Thoracic aorta (tissue), 2 donors: ENCODE measurements at places on chromosomes 6 and 20.

- DNase-seq: no peak
Observed at GRCh38 chr6:111586554-111586953, 19.1 kb downstream of the TRAF3IP2 start.

GRCh38 chr6:27091661-27092315 lies 155.7 kb upstream of the PRSS16 start:
- no peak for DNase-seq

GRCh38 chr20:32737371-32738223 lies 5.7 kb downstream of the COMMD7 start:
- DNase-seq: no peak

DNA sequence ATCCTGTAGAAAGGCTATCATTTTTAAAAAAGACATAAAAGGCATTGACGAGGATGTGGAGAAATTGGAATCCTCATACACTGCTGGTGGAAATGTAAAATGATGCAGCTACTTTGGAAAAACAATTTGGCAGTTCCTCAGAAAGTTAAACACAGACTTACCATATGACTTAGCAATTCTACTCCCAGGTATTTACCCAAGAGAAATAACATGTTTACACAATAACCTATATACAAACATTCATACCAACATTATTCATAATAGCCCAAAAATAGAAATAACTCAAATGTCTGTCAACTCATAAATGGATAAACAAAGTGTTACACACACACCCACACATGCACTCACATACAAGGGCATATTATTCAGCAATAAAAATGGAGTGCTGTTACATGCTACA lies 23.4 kb upstream of the CEP85L start:
- DNase-seq: no peak

DNA sequence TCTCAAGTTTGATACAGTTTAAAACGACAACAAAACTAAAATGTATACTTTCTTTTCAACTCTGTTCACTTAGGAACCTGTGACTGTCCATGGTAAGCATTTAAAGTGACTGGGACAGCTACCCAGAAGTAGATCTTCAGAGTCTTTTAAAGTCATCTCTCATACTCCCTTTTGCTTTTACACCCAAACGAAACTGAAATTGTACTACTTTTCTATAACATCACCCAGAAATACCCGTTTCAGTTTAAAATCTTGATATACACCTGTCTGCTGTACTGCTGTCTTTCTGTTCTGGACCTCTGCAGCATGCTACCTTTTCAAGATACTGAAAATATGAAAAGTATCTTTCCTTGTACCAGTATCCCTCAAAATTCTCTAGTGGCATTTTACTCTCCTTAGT lies 170.4 kb upstream of the THEMIS start:
- DNase-seq: no peak

GRCh38 chr6:93341900-93342613 lies 77.3 kb downstream of the EPHA7 start:
- no peak for DNase-seq

DNA sequence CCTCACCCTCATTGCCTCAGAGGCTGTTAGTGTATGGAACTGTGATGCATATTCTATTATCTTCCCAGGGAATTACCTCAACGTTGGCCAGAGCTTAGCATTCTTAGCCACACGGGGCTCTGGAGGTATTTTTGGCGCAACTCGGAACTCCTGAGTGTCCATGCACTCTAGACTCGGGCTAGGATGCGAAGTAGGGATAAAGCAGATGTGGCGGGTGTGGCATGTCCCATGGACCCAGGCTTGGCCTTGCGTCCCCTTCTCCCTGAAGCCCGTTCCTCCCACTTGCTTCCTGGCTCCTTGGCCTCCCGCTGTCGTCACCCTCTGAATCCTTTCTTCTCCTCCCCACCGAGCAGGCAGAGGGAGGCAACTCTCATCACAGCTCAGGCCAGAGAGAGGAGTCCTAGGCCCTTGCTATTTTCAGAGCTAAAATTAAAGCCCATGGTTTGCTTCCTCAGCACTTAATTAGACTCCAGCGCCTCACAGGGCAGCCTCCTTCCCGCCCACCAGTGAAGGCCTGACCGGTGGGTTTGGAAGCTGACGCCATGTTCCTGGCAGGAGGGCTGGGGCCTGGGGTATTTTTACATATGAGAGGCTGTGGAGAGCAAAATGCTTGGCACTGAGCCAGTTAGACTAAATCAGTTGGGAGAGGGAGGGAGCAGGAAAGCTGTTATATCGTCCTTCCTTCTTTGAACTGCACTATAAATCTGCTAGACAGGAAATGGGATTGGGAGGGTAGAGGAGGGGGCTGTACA lies 138.7 kb downstream of the FOXO3 start:
- DNase-seq: no peak

GRCh38 chr20:36607586-36608387 lies 2.2 kb downstream of the RAB5IF start:
- no peak for DNase-seq

GRCh38 chr6:127515234-127515793 lies 3.8 kb downstream of the MTCL3 start:
- DNase-seq: no peak

DNA sequence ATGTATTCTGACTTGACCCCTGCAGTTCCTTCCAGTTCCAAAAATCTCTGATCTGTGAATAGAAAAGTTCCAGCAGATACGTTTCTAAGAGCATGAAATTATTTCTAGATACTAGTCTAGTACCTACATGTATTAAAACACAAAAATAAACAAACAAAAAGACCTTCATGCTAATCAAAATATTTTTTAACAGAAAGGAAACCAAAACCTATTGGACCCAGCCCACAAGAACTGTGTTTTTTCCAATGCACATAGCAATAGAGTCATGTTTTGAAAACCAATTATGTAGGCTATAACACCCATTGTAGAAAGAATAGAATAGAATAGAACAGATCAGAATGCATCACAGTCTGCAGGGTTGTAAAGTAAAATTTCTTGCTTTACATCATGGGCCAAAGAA lies 158.6 kb upstream of the TNFAIP3 start:
- no peak for DNase-seq

GRCh38 chr6:13248053-13248452 lies 80.3 kb downstream of the TBC1D7 start:
- no peak for DNase-seq

DNA sequence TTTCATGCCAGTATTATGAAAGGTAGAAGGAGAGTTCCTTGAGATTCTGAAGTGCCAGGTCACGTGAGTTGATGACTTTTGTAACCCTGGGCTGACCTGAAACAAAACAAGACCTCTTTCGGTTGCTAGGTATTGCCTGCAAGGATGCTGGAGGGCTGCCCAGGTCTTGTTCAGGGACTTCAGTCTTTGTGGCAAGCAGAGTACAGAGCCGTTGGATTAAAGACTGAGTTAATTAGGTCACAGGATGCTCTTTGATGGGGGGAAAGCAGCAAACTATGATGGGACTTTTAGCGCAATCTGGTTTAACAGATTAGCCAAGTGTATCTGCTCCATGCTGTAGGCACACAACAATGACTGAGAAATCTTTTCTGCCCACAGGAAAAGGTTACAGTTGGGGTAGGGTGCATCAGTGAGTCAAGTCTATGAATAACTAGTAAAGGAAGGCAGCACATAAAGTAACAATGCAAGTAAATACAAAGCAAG lies 12.8 kb upstream of the ELOVL5 start:
- DNase-seq: no peak

GRCh38 chr6:146874278-146875018 lies 275.7 kb downstream of the ADGB start:
- no peak for DNase-seq

DNA sequence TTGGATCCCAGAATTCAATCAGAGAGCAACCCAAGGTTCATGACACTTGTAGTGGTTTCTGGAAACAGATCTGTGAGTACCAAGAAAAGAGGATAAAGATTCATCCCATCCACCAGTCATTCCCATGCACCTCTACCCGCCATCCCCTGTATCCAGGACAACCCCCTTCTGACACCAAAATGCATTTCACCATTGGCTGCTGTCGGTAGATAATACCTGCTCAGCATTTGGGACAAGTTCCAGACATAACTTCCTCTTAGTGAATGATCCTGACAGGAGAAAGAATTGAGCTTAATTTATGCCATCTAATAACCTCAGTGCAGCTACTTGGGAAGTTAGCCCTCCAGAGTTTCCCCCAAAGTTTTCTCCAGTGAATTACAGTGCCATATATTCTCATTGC lies 329.1 kb downstream of the ZFAND3 start:
- no peak for DNase-seq

DNA sequence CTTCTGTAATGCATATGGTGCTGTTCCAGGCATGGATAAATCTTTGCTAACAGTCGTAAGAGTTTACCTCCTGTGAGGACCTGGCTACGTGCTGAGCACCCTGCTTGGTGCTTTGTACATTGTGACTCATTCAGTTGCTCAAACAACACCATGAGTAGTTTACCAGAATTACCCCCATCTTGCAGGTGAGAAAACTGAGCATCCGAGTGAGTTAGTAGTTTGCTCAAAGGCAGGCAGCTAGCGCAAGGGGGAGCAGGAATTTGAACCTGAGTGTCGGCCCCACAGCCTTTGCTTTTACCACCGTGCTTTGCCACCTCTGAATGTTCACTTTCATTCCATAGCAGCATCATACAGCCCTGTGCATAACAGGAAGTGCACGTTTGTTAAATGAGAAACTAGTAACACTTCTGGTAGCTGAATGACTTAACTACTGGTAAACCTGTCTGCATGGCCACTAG lies 121.9 kb downstream of the MTHFD1L start:
- DNase-seq: no peak

GRCh38 chr6:155352811-155353210 lies 38.5 kb upstream of the TFB1M start:
- no peak for DNase-seq

DNA sequence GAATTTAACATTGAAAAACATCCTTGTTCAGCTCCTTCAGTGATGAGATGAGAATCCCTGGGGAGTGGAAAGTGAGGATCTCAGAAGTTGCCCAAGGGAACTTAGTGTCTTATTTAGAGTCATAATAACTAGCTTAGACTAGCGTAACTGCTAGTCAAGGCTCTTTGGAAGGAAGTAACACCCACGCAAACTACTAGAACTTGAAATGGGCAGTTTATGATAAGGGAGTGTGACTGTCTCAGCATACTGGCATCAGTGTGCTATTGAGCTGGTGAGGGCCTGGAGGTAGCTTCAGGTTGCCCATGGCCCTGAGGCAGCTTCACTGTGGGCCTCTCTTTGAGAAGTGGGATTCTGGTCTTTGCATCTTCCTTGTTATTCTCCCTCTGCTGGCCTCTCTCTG lies 40.1 kb downstream of the SLX4IP start:
- DNase-seq: no peak

GRCh38 chr20:46085179-46085851 lies 4.4 kb downstream of the NCOA5 start:
- DNase-seq: no peak

- no peak for DNase-seq
Observed at GRCh38 chr6:43295456-43295855, 2.6 kb upstream of the SLC22A7 start.

GRCh38 chr20:8518878-8519277 lies 386.8 kb downstream of the PLCB1 start:
- no peak for DNase-seq

- DNase-seq: no peak
Observed at GRCh38 chr6:95819939-95820338, 195.8 kb upstream of the FUT9 start.

DNA sequence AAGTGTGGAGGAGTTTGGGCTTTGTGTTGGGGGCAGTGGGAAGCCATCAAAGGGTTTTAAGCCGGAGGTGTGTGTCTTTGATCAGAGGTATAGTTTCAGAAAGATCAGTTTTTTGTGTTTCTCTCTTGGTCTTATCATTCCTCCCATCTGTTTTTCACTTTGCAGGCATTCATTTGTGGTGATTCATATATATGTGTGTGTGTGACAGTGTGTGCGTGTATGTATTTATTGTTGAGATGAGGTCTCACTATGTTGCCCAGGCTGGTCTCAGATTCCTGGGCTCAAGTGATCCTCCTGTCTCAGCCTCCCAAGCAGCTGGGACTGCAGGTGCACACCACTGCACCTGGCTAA lies 11.1 kb upstream of the SERINC3 start:
- DNase-seq: no peak

DNA sequence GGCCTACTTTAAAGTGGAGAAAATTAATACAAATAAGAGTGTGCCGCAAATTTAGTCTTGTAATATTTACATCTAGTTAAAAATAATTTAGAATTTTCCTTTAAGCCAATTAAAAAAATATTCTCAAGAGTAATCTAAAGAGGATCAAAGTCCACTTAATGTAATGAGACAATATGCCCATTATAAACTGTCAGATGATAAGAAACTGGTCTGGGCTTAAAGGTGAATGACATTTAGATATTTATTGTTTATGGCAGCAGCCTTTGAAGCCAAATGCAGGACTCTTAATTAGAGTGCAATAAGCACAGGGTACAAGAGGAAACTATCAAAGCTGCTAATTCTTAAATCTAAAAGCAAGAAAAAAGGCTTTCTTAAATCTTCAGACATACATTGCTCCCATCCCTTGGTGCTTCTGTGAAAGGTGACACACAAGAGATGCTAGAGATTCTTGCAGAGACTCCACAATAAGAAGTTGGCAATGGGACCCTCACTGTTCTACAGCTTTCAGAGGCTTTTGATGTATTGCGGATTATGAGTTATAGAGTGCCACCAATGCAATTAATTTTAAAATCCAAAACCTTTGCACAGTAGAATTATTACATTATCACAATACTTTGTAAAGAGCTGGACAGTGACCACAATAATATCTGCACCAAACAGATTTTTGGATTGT lies 116.1 kb downstream of the MAN1A1 start:
- DNase-seq: no peak

- no peak for DNase-seq
Observed at GRCh38 chr6:5248302-5249098, 12.2 kb downstream of the LYRM4 start.

DNA sequence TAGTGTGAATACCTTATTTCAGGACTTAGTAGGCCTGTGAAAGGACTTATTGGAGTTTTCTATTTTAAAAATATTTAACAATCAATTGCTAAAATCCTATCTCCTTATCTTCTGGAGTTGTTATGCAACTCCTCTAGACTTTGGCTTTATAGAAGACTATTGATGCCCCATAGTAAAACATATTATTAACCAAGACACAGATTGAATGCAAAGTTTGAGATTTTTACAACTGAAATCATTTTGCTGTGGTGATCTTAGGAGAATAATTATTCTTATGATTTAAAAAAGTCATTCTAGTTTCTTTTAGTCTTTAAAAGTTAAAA lies 4.5 kb downstream of the HEY2 start:
- no peak for DNase-seq
